NCI-H2171 treated with DMSO at 0.1 percent for 48 hours (cell line): ENCODE measurements at places on chromosomes 11 and 22.
A peak's percentile ranks its signal among the peaks of the same experiment; 100 is the strongest.

- no peak for DNase-seq
Observed at GRCh38 chr22:17281440-17281841, 62.2 kb upstream of the ADA2 start.

GRCh38 chr22:37386441-37386840, 40.8 kb downstream of the ELFN2 start:
- no peak for DNase-seq

DNA sequence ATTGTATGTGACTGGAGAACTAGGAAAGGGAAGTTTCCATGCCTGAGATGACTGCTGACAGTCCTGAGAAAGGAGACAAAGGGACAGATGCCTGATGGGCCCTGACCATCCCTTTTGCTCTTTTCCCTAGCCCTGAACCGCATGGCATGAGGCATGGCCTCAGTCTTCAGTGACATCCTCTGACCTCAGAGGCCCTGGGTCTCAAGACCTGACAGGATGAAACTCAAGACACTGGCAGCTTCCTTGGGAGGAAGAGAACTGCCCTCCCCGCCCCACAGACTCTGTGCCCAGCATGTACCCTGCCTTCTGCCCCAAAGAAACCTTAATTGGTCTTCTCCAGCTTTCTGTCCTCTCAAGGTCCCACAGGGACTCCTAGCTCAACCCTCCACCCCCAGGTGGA, 444.1 kb downstream of the SOX6 start:
- no peak for DNase-seq

GRCh38 chr11:126214841-126215240, 3.3 kb downstream of the FAM118B start:
- DNase-seq, result no peak

DNA sequence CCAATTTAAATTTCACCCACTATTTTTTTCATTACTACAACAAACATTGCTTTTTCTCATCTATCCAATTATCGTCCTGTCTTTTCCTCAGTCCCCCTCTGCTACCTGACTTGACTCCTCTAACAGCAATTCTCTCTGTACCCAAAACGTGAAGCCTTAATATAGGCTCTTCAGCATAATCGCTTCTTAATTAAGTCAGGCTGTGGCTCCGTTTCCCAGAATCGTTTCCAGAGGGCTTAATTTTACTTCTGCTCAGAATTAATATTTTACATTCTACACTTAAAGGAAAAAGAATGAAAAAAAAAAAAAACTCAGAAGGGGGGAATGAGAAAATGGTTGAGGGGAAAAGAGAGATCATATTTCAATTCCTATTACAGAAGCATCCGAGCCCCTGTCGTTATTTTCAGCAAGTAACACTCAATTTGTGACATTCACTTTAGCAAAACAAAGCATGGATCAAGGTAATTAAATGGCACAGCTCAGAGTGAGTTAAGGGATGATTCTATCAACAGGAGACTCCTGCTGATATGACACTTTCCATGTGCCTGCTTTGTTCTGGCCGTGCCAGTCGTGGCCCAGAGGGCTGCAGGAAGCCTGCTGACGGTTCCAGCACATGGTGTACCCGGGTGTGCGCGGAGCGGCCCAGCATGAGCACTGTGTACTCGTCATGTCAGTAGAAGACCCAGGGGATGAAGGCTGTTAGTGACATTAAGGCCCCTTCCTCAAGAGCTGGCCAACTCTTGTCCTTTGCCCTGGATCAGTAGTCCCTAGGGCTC, 272.5 kb downstream of the NTM start:
- DNase-seq, result no peak

DNA sequence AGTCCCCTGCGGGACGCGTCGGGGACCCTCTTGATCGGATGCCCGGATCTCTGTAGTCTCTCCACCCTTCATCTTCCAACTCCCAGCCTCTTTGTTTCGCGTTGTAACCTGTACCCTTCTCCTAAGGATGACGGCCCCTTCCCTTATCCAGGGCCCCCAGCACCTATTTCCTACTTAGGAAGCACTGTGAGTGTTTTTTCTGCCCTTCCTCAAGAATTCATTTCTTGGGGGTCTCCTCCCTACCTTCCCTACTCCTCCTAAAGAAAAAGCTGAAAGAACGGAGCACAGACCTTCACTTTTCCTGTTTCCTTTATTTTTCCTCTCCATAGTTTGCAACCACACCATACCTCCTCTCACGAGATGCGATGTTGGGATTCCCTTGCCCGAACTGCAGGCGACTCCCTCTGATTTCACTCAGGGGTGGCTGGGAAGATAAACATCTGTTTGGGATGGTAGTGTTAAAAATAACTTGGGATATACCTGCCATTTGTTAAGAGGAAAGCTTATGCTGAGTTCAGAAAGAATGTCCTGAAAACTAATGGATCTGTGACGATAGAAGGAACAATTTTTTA, 593 bp downstream of the FAM118B start:
- DNase-seq, result no peak

DNA sequence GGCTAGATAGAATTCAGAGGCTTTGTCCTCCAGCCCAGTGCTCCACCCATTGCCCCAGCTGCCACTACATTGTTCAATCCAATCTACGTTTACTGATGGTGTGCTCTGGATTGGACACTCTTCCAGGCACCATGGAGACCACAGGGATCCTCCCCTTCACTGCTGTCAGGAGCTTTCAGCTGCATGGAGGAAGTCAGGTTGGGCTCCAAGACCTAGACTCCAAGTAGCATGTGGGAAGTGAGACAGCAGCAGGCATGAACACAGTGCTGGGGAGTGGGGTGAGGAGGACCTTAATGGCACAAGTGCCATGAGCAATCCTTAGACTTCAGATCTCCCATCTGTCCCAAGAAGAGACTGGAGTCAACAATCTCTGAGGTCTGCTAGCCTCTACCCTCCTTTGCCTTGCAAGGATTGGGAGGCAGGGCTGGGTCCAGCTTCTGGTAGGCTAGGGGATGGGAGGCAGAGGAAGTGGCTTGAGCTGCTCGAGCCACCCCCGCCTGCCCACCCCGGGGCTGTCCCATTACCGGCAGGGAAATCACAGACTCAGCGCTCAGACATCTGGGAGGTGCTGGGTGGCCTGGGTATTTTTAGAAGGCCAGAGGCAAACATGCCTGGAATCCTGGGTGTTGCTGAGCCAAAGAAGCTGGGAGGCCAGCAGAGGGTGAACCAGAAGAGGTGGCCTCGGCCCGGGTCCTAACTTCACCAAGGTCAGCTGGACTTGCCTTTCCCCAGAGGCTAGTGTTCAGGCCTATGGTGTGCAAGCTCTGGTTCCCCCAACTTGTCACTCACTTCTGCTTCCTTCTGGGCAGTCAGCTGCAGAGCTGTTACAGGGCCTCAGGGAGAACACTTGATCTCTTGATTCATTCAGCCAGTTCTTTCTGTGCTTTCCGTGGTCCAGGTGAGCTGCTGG, 15.2 kb upstream of the FCHSD2 start:
- peak; percentile 5 for DNase-seq
